ENCODE measurements at places on chromosomes 13 and 19.
A peak's percentile ranks its signal among the peaks of the same experiment; 100 is the strongest.

DNA sequence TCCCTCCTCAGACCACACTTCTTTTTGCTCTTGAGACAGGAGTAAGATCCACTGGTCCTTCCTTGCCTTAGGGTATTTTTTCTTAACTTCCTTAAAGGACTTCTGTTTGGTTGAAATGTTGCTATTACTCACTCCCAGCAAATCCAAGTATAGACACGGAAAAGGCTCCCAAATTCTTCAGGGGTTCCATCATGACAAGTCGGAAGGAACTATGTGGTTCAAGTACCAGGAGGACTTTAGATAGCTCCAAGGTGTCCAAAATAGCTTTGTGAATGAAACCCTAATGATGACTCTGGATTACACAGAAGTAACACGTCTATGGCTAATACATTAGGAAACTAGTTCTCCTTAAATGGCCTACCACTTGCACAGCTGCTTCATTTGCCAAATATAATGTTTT, 238.7 kb downstream of the KCTD12 start:
- DNase-seq = no peak

GRCh38 chr19:42198676-42199439, 18.6 kb downstream of the DEDD2 start:
- DNase-seq = no peak

GRCh38 chr19:17479325-17479791, 9.0 kb downstream of the SLC27A1 start:
- peak; percentile 51 for DNase-seq

GRCh38 chr19:45763691-45764294, 5.3 kb downstream of the SIX5 start:
- no peak for DNase-seq

GRCh38 chr13:98619556-98619955, 42.6 kb upstream of the STK24 start:
- DNase-seq = no peak

DNA sequence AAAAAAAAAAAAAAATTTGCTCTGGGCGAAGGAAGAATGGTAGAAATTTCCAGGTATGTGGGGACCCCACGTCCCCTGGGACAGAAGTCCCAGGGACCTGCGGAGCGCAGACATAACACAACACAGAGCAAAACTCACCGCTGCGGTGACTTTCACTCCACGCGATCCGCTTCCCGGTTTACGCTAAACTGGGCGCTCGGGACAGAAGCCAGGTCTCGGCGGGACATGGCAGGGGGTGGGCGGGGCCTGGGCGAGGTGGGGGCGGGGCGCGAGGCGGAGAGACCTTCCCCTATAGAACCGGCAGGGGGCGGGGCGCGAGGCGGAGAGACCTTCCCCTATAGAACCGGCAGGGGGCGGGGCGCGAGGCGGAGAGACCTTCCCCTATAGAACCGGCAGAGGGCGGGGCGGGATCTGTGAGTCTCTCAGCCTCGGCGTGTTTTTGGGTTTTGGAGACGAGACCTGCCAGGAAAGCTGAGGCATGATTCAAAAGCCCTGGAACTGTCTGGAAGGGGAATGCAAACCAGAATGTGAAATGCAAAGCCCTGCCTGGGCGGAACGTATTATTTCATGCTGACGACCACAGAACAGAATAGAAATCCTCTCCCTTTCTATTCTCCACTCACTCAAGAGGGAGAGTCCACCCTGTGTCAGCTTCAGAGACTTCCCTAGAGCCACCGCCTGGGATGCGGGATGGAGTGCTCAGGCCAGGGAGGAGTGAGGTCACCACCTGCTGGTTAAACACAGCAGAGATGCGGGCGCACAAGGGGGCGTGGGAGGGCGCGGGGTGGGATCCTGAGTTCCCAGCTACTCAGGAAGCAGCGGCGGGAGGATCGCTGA, 20.2 kb upstream of the ERVV-1 start:
- DNase-seq = peak; percentile 83

DNA sequence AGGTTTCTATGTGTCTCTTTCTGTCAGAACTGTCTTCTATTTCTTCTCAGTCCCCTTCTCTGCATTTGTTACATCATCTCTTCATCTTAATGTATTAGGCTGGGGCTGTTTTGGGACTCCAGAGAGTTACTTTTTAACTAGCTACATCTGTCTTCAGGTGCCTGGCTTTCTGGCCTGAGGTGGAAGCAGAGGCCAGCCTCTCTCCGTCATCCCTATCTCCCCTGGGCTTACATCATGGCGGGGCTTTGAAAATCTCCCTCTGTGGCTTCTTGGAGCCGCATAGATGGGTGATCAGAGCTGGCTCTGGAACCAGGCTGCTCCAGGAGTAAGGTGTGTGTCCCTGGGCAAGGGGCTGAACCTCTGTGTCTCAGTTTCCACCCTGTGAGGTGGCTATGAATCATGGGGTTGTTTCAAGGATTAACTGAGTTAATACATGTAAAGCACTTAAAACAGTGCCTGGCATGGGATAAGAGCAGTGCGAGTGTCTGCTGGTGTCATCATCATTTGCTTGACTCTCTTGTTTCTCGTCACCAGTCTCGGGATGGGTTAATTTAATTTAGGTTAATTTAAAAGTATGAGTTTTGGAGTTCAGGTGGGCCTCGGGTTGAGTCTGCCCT, 2.0 kb downstream of the EPN1 start:
- DNase-seq = no peak
